Fibroblast of skin of left biceps (primary cell): ENCODE measurements at places on chromosomes 1 and 21.
A peak's percentile ranks its signal among the peaks of the same experiment; 100 is the strongest.

DNA sequence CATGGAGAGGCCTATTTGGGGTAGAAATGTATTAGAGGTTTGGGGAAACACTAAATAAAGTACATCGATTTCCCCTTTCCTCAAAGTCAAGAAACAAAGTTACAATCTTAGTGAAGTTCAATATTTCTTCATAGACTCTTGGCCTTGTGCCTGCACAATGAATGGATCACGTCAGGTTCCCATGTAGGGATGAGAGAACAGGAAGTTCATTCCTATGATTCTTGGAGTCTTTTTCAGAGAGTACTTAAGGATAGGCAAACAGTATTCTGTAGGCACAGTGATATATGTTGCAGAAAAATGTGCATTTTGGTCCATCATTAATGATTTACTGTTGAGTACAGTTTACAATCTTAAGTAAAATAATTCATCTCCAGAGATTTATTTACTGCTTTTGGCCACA, 275.5 kb downstream of the RGS7 start:
- peak; percentile 5 for DNase-seq

DNA sequence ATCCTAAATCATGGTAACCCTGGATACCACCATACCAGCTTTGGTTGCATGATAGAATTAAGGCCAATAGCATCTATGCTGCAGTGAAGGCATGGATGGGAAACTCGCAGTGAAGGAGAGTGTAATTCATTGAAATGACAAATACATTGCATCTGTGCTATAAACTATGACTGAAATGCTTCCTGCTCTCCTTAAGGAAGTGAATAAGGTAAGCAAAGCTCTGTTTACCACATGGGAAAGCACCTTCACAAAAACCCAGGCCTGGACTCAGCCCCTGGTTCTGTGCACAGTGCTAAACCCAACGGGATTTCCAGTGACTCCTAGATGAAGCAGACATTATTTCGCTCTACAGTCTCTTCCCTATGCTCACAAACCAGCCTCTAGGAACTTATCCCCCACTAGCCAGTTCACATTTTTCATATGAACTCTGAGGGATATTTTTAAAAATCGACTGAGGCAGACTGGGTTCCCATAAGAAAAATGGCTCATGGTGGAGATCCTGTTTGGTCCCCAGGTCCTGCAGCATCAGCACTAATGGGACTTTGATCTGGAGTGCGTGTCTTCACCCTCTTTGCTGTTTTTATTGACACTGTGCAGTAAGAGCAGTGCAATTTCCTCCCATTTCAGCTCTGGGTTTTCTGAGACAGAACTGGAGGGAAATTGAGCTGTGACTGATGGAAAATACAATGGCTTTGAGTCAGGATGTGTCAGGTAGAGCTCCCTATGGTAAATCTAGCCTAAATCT, 362.7 kb downstream of the SIPA1L2 start:
- DNase-seq = no peak

DNA sequence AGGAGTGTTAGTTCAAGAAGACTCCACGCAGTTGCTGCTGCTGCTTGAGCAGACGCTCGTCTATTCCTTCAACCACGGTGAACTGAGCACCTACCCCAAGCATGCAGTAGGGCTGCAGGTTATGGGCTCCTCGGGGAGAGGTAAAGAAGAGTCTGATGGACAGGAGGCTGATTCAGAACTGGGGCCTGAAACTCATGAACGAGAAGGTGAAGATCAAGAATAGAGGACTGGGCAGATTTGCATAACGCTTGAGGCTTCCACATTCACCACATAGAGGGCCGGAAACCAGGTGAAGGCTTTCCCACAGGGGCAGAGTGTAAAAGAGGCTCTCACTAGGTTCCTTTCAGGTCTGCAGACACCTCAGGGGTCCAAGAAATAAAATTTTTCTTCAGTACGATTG, 9.1 kb downstream of the ABCA4 start:
- DNase-seq = no peak

- no peak for DNase-seq
These were observed 95.8 kb downstream of the KCNN3 start for GRCh38 chr1:154774175-154774855.

DNA sequence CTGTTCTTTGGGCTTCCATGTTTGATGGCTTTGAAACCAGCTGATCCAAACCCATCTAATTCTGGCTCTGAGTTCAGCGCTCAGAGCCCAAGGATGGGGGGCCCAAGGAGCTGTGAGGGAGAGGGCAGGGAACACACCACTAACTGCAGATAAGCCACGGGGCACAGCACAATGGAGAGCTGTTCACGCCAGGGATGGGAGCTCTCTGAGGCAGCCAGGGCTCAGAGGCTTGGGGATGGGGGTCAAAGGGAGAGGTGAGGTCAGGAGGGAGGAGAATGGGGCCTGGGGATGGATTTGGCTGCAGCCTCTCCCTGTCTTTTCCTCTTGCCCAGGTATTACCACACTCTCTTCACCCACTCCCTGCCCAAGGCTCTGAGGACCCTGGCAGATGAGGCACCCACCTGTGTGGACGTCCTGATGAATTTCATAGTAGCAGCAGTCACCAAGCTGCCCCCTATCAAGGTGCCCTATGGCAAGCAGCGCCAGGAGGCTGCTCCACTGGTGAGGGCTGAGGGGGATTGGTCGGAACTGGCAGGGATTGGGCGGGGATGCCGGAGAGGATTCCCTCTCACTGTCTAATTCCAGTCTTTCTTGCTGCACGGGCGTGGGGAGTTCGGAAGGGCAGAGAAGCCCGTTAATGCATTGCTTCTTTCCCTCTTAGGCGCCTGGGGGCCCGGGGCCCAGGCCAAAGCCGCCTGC, 11.3 kb downstream of the SLC30A2 start:
- no peak for DNase-seq

- no peak for DNase-seq
These were observed 3.1 kb upstream of the S100A8 start for GRCh38 chr1:153393926-153394325.

- DNase-seq = no peak
These were observed 717.9 kb downstream of the AMY1C start for GRCh38 chr1:104467590-104467989.

GRCh38 chr1:76465030-76465429, 390.5 kb downstream of the ST6GALNAC3 start:
- no peak for DNase-seq

DNA sequence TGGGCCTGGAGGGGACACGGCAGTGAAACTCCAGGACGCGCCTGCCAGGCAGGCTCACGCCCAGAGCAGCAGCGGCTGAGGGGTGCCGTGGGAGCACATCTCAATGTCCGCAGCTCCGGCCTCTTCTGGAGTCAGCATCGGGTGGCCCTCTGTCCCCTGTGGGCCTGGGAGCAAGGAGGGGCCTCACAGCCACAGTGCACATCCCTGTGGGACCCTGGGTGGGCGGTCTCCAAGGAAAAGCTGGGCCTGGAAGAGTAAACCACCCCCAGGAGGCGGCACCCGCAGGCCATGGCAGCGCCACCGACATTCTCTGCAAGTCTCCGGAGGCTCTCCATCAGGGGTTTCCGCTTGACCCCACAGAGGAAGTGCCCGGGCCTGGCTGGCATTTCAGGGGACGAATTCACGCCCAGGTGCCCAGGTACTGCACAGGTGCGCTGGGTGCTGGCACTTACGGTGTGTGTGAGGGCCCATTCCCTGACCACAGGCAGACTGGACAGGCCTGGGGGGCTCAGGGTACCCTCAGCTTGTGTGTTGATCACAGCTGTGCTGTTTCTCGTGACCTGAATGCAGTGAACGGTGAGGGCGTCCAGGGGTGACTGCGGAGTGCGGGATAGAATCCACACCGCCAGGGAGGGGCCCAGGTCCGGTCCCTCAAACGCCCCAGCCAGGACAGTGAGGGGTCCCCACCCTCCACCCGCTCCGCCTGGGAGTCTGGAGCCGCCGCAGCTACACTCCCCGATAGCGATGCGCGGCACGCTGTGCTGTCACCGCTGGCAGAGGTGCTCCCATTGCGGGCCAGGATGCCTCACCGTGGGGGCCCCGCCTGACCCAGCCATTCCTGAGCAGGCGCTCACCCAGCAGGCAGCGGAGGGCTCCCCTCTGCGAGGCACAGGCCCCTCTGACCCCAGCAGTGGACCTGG, 16.6 kb upstream of the RNF223 start:
- no peak for DNase-seq

DNA sequence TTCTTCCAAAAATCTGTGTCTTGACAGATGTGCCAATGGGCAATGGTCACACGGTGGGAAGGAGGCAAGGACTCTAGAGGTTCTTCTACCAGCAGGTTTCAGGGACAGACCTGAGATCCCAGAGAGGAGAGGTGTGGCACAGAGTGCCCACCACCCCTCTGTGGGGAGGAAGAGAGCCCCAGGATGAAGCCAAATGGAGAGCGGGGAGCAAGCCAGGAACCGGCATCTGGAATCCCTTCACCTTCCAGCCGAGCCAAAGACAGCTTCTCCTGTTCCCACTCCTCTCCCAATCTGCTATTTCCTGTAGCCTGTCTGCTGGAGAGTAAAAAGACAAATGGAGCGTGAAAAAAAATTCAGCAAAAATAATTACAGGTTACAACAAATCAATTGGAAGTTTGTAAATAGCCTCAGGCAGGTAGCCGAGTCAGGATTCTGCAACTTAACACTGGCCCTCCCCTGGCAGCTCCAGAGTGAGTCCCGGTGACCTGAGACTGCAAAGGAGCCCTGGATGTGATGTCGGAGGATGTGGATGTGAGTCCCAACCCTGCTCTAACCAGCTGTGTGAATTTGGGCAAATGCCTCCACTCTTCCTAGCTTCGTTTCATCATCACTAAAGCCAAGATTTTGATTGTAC, 45.4 kb upstream of the LRRN2 start:
- DNase-seq = no peak

DNA sequence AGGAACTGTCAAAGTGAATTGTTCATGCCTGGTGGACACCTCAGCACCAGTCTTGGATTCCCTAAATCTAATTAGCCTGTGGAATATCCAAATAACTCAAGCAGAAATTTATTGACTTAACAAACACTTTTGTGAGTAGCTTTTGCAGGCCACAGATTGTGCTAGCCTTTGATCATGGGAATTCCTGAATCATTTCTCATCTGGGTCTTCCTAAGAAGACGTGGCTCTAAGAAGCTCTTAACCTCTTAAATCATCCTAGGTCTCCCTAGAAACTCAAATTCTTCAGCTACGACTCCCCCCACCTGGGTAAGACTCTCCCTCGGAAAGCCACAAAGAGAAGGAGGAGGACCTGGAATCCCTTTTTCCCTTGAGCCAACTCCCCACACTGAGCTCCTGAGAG, 53.8 kb upstream of the PSEN2 start:
- peak; percentile 36 for DNase-seq

DNA sequence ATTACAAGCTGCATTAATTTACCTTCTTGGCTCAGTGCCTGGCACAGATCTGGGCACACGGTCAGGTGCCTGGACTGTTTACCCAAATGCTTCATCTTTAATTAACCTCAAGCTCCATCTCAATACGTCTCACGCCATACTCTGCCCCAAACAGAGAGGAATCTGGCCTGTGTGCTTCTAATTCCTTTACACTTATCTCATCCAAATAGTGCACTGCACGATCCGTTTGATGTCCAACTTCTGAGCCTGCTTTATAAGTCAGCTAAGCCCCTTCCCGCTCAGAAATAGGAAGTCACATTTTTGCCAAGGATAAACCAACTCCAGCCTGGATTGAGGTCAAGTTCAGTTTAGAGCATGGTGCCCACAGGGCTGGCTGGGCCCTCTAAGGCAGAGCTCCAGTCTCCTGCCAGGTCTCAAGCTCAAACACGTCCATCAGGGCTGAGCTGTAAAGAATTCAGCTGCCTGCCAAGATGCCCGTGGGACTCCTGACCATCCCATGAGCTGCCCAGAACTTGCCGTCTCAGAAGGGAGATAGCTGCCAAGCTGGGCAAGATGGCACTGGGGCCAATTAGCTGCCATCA, 233.5 kb downstream of the TRABD2B start:
- DNase-seq = no peak

DNA sequence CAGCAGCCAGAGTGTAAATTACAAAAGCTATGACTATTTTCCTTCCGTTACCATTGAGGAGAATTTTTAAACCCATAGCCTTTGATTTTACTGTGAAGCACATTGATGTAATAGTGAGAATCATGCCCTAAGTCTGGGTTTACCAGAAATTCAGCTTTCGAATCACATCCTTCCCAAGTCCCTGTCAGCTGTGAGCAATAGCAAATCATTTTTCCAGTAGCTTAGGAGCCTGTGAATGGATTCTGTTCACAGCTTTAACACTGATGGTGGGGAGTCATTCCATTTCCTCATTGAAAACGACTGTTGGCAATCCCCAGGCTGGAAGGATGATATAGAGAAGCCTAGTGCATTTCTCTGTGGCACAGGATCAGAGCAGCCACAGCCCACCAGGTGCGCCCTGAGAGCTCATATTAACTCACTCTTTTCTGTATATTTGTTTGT, 82.2 kb upstream of the C1orf105 start:
- no peak for DNase-seq
